Activated naive CD4-positive, alpha-beta T cell (primary cell): ENCODE measurements at places on chromosomes 1 and 21.

DNA sequence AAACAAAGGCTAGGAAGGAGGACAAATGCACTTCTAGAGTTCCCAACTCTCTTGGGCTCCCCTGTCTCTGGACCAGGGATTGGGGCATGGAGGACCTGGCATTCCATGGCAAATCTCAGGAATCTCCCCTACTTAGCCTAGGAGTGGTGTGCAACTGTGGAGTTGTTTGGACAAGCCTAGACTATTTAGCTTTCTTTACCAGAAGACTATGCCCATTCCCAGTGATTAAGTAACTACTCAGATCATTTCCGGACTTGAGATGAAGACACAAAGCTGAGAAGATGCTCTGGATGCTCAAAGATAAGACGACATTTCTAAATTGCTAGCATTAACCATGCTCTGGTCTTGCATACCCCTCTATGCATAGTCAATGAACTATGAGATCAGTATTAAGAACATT lies 13.7 kb upstream of the MARK1 start:
- DNase-seq: no peak

DNA sequence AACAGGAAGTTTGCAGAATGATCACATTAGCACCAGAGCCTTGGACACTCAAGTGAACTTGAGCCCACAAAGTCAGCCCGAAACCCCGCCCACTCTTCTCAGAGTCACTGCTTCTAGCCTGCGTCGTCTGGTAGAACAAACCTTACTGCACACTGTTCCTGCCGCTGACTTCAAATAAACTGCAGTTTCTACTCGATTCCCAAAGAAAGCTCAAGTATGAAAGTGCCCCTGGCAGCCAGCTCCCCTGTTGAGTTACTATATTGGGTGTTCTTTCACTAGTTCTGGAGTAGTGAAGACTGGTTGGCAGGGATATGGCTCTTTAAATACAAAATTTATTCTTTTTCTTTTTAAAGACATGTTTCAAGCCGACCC lies 164.7 kb downstream of the GALNT2 start:
- DNase-seq: no peak

DNA sequence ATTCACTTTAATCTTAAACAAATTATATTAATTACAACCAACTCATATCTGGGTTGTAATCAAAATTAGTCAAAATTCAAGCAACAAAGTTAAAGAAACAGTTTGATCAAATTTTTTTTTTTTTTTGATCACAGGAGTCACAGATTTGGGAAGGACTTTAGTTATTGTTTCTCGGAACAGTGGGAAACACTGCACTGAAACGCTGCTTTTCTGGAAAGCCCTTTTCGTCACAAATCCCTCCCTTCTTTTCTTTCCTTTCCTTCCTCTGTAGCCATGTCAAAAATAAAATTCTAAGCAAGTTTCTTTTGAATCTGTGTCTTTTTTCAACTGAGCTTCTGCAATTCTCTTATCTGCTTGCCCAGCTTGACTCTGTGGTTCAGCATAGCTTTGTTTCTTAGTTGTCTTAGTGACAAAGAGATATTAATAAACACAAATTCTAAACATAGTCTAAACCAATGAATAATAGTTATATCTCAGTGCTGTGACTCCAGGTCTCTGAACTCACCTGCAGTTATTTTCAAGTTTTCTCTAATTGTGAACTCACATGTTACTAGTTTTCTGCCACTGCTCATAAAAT lies 53.8 kb downstream of the PTGS2 start:
- no peak for DNase-seq

DNA sequence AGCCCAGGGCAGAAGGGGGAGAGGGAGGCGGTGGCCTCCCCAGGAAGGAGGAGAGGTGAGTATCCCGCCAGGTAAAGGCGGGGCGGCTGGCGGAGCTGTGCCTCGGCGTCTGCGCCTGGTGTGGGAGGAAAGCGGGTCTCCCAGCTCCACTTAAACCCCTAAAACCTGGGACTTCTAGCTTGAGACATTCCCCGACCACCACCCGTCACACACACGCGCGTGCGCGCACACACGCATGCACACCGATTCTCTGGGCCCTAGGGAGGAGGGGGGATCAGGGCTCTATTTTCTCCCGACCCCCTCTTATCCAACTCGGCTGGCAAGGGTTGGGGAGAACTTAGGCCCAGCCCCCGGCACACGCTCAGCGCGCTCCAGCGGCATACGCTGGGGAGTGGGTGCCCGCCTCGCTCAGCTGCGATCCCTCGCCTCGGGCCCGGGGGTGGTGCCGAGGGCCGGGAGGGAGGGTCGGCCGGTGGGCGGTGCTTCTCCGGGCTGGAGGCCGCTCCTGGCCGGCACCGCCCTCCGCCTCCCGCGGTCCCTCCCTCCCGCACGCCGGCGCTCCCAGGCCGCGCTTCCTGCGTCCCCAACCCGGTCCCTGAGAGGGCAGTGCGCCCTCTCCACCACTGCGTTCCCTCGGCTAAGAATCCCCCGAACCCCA lies at the start of gene TMEM51:
TSS of gene TMEM51 (plus strand) at position 564 of the 658 bp plus-strand sequence. CDS start 61,341 bp downstream, outside the sequence.
- no peak for DNase-seq

- no peak for DNase-seq
Measured at GRCh38 chr1:96473791-96474434, 247.7 kb upstream of the PTBP2 start.

GRCh38 chr1:100746542-100746932 lies 27.0 kb downstream of the VCAM1 start:
- DNase-seq: no peak
